ENCODE measurements at places on chromosomes 3 and 15.

DNA sequence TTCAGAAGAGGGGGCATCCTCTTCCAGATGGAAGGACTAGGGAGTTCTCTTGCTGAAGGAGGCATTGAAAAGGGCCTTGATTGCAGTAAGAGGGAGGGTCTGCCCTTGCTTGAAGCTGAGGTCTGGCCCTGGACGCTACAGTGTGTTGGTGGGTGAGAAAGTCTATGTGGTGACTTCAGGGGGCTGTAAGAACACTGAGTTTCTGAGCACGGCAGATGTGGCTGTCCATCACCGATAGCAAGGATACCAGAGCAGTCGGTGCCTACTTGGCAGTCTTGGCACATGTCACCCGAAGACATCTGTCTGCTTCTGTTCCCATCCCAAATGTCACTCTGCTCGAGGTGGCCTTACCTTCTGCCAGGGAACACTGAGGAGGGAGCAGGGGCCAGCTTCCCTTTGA, 631.1 kb upstream of the CFAP20DC start:
- no peak for DNase-seq

- no peak for DNase-seq
Observed at GRCh38 chr3:22988566-22988965, 214.6 kb upstream of the UBE2E2 start.

DNA sequence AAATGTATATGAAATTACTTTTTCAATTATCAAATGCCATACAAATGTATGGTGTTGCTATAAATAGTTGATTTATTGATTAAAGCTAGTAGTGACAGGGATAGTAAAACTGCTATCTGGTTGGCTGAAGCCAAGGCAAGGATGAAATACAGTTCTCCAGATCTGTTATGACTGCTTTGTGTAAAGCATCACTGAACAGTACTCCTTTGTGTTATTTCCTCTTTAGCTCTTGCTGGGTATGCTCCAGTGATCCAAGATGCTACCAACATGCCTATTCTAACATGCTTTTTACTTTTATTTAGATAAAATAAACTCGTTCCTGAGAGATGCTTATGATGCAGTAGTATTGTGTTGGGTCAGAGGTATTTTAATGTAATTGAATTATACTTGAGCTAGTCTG, 12.4 kb upstream of the UBR1 start:
- no peak for DNase-seq

GRCh38 chr3:159114582-159114981, 312.7 kb downstream of the MFSD1 start:
- DNase-seq: no peak
